ENCODE measurements at places on chromosomes 5 and 9.
A peak's percentile ranks its signal among the peaks of the same experiment; 100 is the strongest.

DNA sequence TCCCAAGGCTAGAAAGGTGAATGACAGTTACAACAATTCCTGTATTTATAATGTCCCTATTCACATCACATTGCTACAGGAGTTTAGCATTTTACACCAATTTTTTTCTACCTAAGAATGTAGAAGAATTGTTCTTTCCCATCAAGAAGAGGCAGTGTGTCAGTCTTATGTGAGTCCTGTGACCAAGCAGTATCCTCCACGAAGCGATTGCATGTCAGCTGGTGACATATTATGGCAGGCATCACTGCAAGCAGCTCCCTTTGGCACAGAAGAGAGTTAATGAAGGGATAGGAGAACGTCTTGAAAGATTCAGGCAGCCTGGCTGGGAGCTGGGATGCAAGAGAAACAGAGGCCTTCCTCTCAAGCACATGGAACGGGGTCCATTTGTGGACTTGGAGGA lies 199.8 kb downstream of the SMC2 start:
- no peak for DNase-seq

- DNase-seq: no peak
These were observed 43.5 kb upstream of the RASGRF2 start for GRCh38 chr5:80916676-80917075.

DNA sequence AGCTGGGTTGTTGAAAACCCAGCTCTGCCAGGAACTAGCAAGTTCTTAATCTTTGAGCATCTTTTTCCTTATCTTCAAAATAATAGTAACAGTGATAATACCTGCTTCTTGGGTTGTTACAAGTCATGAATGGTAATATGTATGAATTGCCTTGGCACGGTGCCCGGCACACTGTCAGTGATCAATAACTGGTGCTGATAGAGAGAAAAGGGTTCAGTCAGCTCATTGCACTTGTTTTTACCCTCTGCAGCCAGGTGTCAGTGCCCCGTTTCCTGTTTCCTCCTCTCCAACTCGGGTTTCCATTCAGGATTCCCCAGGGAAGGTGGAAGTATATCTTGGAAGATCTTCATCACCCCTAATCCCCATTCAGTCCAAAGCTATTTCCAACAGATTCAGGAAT lies 15.8 kb upstream of the NIPAL4 start:
- DNase-seq: no peak

DNA sequence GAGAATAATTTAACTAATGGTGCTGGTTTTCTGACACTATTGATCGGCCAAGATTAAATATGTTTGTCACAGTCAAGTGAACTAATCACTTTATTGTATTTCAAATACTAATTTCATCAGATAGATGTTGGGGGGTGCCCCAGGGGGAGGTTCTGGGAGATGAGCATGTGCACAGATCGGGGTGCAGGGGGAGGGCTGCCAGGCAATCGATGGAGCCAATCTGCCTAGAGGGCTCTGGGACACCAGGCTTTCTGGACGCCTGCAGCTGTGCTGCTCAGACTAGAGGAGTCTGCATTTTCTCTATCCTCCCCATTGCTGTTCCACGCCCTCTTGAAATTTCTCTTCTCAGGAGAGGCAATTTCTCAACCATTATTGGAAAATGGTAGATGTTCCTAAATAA lies 100.0 kb upstream of the ALDH1B1 start:
- no peak for DNase-seq

DNA sequence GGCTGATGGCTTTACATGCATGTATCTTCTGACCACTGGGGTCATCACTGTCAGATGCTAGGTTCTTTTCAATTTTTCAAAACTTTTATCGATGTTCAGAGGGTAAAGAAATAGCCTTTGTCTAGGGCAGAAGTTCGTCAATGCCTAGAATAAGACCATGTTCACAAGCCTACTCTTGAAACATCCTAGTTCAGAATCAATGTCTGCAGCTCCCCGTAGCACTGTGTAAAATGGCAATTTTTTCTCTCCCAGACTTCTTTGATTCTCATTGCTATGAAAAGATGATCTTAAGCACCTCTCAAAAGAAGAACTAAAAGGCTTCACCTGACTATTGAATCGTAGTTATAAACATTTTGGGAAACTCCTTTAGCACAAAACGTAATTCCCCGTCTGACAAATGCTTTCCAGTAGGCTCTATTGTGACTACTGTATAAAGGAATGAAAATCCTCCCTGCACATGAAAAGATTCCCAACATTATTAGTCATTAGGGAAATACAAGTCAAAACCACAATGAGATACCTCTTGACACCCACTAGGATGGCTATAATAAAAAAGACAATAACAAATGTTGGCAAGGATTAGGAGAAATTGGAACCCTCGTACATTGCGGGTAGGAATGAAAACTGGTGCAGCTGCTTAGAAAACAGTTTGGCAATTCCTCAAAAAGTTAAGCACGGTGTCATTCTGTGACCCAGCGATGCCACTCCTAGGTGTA lies 263.5 kb downstream of the ARHGAP26 start:
- no peak for DNase-seq

- DNase-seq: no peak
These were observed 82.3 kb downstream of the PTCD2 start for GRCh38 chr5:72402381-72402890.

GRCh38 chr9:97831843-97832636 lies 21.0 kb upstream of the FOXE1 start:
- no peak for DNase-seq

GRCh38 chr9:33142535-33142934 lies 24.6 kb downstream of the B4GALT1 start:
- DNase-seq: no peak

- DNase-seq: peak; percentile 4
These were observed 56.0 kb upstream of the FAM174A start for GRCh38 chr5:100479079-100479688.

DNA sequence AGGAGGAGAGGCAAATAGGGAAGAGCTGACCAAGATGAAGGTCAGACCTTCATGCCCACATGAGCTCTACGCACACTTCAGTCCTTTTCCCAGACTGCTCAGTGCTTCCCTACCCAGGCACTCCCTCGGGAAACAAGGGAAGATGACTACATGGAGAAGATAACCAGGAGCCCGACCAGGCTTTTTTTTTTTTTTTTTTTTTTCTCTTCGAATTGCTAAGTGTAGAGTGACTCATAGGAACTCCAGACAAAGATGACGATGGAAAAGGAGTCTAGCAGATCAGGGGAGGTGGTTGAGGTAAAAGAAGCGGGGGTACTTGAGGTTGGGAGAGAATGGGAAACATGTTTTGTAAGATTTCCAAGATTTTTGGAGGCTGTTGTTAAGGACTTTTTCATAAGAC lies 526.1 kb downstream of the BNC2 start:
- DNase-seq: no peak

GRCh38 chr5:37950436-37950835 lies 110.6 kb upstream of the GDNF start:
- DNase-seq: no peak

GRCh38 chr5:34530637-34531036 lies 125.5 kb upstream of the RAI14 start:
- no peak for DNase-seq

GRCh38 chr5:65047948-65048690 lies 279.4 kb downstream of the CWC27 start:
- no peak for DNase-seq

DNA sequence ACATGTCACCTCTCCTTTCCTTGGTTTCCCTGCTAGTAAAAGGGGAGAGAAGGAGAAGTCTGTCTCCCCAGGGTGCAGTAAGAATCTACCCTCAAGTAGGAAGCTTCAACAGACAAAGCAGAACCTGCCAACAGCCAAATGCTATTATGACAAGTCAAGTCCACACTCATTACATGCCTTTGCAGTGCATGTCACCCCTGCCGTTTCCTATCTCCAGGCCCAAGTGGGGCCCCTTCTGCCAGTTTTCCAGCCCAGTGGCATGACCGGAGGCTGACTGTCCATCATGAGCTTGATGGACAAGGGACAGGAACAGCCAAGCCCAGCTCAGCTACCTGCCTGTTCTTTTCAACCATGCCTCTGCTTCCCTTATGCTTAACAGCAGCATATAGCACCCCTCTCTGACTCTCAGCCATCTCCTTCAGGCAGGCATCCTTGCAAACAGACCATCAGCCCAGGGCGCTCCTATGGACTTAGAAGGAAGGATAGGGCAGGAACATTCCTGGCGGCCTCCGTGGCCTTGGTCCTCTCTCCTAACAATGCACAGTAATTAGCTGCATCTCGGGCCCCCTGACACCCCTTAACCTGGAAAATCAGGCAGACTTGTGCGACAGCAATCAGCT lies 107.2 kb upstream of the RAD23B start:
- DNase-seq: no peak

- DNase-seq: no peak
These were observed 39.6 kb upstream of the CSNK1G3 start for GRCh38 chr5:123472150-123472924.

- no peak for DNase-seq
These were observed 37.6 kb downstream of the NKX2-5 start for GRCh38 chr5:173197375-173197891.

DNA sequence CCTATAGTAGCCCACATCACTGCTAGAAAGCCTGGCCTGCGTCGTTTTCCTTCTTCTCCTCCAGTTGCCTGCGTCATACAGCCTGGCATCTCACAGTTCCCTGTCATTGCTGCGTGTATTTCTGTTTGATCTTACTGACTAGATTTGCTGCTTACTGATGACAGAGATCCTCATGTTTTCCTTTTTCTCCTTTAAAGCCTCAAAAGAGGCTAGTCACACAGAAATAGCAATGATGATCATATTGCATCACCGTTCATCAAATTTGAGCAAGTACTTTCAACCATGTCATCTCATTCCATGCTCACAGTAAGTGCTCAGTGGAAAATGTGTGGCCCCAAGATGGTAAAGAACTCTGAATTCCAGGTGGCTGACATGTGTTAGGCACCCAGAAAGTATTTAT lies 76.8 kb downstream of the MVB12B start:
- DNase-seq: no peak

GRCh38 chr5:142966121-142966420 lies 195.9 kb downstream of the ARHGAP26 start:
- no peak for DNase-seq

- no peak for DNase-seq
These were observed 504 bp upstream of the OTP start for GRCh38 chr5:77638763-77639671.

DNA sequence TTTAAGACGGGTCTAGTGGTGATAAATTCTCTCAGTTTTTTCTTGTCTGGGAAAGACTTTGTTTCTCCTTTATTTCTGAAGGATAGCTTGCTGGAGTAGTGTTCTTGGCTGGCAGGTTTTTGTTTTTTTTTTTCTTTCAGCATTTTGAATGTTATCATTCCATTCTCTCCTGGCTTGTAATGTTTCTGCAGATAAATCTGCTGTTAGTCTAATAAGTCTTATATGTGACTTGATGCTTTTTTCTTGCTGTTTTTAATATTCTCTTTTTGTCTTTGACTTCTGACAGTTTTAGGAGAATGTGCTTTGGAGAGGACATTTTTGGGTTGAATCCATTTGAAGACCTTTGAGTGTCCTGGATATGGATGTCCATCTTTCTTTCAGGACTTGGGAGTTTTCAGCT lies 16.0 kb downstream of the HSD17B4 start:
- no peak for DNase-seq

GRCh38 chr5:109779036-109779735 lies 89.5 kb downstream of the MAN2A1 start:
- DNase-seq: no peak

DNA sequence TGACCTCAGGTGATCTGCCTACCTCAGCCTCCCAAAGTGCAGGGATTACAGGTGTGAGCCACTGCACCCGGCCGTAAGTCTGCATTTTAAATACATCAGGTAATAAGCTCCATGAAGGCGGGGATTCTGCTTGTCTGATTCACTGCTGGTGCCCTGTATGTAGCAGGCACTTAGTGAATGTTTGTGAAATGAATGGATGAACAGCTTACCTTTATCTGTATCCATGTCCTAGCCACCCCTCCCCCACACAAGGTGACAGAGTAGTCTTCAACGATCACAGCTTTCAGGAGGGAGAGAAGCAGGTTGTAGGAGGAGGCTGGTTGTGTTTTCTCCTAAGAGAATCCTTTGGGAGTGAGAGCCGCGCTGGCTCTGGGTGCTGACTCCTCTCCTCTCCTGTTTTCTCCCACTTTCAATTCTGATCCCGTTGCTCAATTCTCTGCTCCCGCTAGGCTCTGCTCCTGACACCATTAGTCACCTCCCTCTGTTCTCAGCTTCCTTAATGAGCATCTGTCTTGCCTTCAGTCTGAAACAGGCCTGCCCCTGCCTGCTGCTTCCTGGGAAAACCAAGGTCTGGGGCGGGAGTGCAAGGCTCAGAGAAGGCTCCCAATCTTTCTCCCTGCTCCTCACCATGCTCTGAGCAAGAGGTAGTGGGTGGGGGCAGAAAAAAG lies 88.8 kb upstream of the CTNNA1 start:
- no peak for DNase-seq

- no peak for DNase-seq
These were observed 5.9 kb downstream of the ZCCHC7 start for GRCh38 chr9:37126214-37126788.

DNA sequence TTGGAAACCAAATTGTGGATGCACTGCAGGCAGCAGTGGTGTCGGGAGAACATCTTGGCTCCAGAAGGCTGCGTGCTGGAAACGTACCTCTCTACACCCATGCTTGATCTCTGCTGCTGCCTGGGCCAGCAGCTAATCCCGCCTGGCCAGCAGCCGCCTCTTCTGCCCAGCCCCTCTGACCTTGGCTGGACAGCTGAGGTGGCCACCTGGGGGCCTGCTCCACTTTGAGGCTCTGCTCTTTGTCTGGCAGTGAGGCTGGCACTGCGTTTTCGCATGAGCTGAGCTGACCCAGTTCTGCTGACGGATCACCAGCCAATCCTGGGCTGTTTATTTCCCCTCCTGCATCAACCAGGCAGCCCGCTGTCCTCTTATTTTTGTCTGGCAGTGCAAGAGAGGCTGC lies 154.9 kb downstream of the TENT4A start:
- no peak for DNase-seq

DNA sequence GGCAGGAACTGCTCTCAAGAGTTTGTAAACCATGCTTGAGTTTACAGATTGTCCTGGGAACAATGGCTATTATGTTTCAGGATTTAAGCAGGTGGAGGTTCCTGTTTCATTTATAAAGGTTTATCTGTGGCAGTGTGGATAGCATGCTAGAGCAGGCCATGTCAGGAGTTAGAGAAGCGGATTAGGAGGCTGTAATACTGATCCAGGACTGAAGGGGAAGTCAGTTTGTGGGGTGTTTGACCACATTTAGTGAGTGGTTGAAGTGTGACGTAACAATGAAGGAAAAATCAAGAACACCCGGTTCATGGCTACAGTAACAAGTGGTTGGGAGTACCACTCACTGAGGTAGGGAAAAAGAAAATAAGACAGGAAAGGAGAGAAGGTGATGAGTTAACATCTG lies 299.0 kb downstream of the TLR4 start:
- no peak for DNase-seq

Measured in activated naive CD4-positive, alpha-beta T cell treated with anti-CD3 and anti-CD28 coated beads for 36 hours (primary cell).